ENCODE measurements at places on chromosomes 5 and 9. TPM values are rescaled to one million over a fixed set of nuclear protein-coding genes. Genes with fewer than 3 reads are reported as not detected.
A peak's percentile ranks its signal among the peaks of the same experiment; 100 is the strongest.

GRCh38 chr5:68550015-68550414 is 334.5 kb downstream of the PIK3R1 start:
- DNase-seq, result no peak

DNA sequence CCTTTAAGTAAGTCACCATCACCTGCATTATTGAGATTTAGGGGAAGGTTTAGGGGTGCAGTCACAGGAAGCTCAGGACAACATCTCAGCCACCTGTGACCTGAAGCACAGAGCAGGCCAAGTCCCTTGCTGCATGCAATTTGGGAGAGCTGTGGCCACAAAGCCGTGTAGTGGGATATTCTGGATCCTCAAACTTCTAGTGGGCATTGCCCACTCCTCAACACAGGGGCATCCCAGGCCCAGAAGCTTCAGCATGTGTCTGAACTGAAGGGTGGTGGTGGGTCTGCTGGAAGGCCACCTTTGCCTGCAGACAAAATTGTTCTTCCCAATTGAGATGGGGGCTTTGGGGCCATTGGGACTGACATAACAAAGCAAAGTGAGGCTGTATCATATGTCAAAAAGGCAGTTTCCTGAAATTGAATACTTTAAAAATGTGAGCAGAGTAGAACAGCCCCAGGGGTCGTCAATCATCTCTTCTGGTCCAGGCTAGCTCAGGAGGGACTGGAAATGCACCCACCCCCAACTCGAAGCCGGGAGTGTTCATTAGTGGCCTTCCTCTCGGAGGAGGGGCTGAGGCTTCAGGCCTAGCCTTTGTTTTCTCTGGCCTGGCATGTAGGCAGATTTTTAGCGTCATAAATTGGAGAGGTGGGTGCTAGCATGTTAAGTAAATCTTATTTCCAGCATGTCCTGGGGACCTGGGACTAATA is 2.8 kb upstream of the GADD45G start:
- DNase-seq, result peak; percentile 29

DNA sequence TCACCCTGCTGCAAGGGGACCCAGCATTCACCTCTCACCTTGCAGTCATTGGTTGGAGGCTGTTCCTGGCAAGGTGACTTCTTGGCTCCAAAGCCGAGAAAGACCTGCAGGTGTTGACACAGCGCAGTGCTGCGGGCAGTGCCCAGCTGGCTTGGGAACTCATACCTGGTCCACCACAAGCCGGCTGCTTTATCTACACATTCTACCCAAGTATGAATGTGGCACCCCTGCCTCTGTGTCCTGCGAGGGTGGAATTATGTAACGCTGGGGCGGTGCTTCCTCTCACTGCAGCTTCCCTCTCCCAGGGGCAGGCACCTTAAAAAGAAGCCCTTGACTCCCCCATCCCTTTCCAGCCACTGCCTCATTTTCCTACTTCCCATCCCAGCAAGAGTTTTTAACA is 2.5 kb upstream of the ZMYND19 start:
- peak; percentile 86 for DNase-seq

DNA sequence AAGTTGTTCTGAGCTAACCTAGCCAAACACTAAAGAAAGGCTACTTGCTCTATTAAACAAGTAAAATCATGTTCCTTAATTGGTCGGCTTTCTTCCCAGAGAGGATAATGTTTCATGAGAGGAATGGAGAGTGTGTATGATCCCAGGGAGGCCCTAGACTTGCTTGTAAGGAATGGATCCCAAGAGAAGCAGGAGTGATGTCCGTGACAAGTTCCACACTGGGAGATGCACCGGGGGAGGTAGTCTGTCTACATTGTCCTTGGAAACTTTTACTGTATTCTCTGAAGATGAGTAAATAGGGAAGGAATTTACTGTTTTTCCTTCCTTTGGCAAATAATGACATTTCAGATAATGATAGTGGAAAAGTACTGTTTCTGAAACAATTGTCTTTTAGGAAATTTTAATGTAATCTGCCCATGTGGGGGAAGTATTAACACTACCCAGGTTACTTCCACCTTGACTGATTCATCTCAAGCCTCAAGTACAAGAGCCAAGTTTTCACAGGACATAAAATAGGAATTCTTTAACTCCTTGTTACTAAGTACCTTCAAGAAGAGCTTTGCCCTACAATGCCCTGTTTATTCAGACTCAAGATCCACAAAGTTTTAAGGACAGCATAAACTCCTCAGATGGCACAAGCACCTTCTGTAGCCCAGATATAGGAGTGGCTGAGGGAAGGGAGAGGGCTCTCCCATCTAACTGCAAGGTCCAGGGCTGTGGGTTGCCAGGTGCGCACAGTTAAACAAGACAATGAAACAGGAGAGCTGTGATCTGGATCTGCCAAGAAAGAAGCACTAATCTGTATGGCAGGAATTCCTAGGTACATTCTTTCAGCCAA is 152.1 kb downstream of the GNA14 start:
- no peak for DNase-seq

GRCh38 chr9:94586316-94586715 is 7.3 kb downstream of the FBP2 start:
- DNase-seq, result peak; percentile 22

- no peak for DNase-seq
Measured at GRCh38 chr9:13684656-13685055, 405.2 kb upstream of the MPDZ start.

DNA sequence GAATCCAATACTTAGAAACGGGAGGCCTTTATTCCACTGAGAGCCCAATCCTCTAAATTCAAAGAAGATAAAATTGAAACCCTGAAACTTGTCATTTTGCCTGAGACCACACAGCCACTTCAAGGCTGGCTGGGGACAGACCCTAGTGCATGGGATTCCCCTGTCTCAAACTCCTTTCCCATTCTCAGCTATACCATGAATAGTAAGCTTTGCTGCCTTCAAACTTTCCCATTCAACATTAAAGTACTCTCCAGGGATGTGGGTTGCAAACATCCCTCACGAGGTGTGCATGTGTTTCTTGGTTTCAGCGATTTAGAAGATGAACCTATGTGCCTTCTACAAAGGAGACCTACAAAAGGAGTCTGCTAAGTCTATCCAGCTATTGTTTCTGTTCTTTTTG is 64.6 kb downstream of the GABRB2 start:
- DNase-seq, result no peak

PRELID2 gene
- total RNA-seq, result 3.3 TPM

DNA sequence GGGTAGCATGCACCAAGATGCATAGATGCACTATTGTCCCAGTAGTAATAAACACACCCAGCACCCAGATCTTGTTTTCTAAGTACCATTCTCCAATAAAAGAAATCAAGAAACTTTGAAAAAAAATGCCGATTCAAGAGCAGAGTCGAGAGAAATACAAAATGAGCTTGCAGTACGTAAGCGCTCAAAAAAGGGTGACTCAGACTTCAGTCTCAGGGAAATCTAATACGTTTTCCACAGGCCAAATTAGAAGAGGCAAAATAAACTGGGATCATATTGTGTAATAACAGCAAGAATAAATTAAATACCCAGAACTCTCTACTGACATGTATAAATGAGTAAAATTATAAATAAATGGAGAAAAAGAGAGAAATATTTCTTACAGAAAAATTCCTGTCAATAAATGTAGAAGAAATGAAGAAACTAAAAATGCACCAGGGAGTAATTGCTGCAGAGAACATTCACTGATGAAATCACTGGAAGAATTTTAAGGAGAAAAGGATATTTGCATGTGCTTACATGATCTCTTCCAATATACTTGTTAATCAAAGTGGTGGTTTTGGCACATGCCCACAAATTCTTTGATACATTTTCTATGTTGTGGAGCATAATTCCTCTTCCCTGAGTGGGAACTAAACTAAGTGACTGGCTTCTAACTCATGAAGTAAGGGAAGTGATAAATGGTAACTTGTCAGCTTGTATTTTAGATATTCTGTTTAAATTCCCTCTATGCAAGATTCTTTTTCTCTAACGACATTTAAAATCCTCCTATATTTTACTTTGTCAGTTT is 567.6 kb upstream of the ADAMTS16 start:
- no peak for DNase-seq

DNA sequence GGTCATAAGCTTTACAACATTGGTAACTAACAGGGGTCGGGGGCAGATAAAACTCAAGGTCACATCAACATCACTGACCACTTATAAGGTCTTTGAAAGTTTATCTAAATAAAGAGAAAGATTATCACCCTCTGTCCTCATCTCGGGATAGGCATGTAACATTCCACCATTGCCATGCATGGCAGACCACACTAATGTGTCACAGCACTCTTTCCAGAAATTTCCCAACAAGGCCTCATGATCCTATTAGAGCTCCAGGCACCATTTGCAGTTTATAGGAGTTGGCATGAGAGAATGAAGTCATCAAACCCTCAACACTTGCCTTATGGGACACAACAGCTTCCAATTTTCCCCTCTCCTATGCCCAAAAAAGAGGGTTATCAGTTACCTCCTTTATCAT is 31.9 kb upstream of the ZNF622 start:
- DNase-seq, result no peak

DNA sequence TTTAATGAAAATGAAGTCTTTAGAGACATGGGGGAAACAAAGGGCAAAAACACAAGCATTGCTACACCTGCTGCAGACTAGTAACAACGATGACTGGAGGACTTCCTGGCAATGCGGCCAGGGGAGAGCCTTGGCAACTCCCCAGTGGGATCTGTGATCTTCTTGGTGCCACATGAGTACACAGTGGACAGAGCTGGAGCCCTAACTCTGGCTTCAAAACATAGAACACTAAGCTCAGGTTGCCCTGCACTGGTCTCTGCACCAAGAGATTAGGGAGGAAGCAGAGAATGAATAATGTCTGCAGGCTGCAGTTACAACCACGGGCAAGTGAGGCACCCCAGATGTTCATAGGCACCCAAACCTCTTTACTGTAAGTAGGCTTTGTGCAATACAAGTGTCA is 91.1 kb downstream of the MRPS27 start:
- no peak for DNase-seq

DNA sequence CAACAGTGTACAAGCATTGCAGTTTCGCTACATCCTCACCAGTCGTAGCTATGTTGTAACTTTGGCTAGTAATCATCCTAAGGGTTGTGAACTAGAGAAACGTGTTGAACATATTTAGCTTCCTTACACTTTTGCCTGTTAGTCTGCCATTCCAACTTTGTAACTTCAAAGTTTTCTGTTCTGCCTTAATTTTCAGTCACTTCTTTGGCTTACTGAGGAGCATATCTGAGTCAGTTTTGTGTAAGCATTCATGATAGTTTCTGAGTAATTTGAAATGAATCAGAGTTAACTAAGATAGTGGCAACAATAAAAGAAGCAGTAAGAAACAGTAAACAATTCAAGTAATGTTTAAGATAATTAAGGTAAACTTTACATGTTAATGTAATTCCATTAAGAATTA is 58.9 kb upstream of the MCCC2 start:
- DNase-seq, result no peak

GRCh38 chr9:87270221-87270847 is 227.3 kb upstream of the DAPK1 start:
- no peak for DNase-seq

PCDHB2 gene
- 0.08 TPM for total RNA-seq

ST6GALNAC6 gene
- 35.2 TPM for total RNA-seq

CATSPER3 gene
- total RNA-seq, result 0.86 TPM

ZFP2 gene
- total RNA-seq, result 0.63 TPM

- peak; percentile 57 for DNase-seq
Measured at GRCh38 chr5:90866915-90867731, 308.5 kb downstream of the ADGRV1 start.

GRXCR2 gene
- total RNA-seq, result not detected

TTC16 gene
- total RNA-seq, result not detected

GRCh38 chr9:38318759-38319495 is 73.6 kb upstream of the ALDH1B1 start:
- no peak for DNase-seq

NR4A3 gene
- 0.13 TPM for total RNA-seq

GRCh38 chr5:169772688-169773087 is 135.6 kb downstream of the DOCK2 start:
- no peak for DNase-seq

GRCh38 chr5:121251954-121252353 is 599.7 kb upstream of the FTMT start:
- no peak for DNase-seq

DNA sequence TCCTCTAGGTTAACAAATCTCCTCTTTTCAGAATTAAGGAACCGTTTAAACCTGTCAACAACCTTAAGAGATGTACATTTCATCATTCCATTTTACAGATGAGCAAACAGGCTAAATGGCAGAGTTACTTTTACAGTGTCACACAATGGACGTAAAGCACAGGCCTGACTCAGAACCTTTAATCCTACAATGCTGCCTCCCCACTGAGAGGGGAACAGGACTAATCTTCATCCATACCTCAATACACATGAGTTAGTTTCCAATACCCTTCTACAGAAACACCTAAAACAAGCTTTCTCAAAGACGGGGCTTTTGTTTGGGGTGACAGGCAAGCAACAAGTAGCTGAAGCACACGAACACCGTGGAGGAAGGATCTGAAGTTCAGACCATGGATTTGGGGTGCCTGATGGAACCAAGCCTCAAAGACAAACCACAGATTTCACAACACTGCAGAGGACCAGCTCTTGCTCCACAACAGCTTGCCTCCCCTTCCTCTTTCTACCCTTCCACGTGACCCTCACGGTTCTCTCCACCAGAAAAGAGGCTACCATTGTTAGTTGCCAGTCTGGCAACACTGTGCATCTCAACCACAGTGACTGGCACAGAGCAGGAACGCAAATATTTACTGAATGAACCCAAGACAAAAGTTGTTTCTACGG is 1.8 kb downstream of the RNF130 start:
- peak; percentile 62 for DNase-seq

IFNK gene
- not detected for total RNA-seq

- DNase-seq, result no peak
Measured at GRCh38 chr5:32388432-32389129, 56.0 kb downstream of the ZFR start.

DNA sequence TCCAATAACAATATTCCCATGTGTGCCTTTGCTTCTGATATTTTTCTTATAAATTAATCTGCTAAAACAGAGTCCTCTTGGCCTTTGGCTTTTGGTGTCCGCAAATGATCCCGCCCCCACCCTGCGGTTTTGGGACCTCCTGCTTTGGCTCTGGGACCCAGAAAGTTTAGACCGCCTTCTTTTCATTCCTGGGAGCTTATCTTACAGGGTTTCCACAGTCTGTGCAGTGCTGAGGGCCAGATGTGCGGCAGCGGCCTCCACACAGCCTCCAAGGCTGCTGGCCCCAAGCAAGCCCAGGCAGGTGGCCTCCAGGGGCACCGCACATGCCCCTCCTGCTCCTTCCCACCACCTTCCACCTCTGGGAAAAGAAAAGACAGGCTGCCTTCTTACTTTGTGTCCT is 191.5 kb downstream of the ERCC6L2 start:
- no peak for DNase-seq
